Mesothelial cell of epicardium (in vitro differentiated cells): ENCODE measurements at places on chromosomes 6 and 20. TPM values are rescaled to one million over a fixed set of nuclear protein-coding genes. Genes with fewer than 3 reads are reported as not detected.

Gene CRIP3
- 2.2 to 3.4 TPM (median 2.9 TPM) in 3 replicates for total RNA-seq

Gene CD109
- 3.7 to 4.3 TPM (median 3.8 TPM) in 3 replicates for total RNA-seq

DNA sequence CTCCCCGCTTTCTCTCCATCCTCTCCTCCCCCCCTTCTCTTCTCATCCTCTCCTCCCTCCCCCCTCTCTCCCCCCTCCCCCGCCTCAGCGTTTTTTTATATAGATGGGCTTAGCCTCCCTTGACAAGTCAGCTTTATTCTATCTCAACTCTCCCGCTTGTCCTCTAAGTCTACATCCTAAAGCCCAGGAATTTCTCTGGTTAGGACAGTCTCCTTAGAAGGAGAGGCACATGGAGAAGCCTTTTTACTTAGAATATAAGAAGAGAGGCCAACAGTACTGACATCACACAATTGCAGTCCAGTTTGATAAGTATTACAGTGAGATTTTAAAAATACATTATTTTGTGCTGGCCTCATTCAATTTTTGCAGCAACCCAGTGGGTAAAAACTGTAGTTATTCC, 83.5 kb downstream of the LYRM2 start:
- no peak for DNase-seq

DNA sequence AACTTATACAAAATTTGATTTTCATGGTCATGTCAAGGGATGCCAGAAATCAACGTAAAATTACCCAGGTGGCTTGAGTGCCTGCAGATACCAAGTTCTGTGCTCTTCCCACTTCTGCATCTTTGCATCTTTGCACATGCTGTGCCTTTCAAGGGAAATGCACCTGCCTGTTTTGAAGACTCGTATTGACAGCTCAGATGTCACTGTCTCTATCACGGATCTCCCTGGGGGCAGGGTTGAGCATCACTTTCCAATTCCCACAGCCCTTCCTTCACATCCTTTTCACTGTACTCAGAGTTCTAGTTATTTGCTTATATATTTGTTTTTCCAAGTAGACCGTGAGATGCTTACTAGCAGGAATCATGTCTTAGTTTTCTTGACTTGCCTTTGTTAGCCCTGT, 274.2 kb downstream of the CDH26 start:
- no peak for DNase-seq

GRCh38 chr6:112331306-112331705, 15.8 kb upstream of the RFPL4B start:
- no peak for DNase-seq

DNA sequence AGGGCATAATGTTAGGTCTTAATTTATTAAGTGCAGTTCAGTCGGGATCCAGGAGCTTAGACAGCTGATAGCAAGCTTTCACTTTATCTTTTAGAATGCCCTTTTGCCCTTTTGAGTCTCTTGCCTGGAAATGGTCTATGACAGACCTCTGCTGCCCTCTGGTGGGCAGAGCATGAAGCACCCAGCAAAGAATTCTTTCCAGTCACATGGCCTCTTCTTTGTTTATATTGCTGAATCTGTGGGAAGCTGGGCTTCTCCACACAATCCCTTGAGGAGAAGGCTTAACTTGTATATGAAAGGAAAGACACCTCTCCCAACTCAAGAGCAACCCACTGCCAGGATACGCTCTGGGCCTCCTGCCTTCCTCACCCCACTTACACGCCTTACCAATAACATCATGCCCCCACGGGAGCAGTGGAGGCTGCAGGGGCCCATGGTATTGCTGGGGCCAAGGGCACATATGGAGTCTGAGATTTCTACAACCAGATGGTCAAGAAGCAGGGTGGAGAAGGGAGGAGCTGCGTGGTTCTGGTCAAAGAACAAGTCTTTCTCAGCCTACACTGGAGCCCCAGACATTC, 20.4 kb downstream of the WFDC3 start:
- peak; percentile 80 for DNase-seq

DNA sequence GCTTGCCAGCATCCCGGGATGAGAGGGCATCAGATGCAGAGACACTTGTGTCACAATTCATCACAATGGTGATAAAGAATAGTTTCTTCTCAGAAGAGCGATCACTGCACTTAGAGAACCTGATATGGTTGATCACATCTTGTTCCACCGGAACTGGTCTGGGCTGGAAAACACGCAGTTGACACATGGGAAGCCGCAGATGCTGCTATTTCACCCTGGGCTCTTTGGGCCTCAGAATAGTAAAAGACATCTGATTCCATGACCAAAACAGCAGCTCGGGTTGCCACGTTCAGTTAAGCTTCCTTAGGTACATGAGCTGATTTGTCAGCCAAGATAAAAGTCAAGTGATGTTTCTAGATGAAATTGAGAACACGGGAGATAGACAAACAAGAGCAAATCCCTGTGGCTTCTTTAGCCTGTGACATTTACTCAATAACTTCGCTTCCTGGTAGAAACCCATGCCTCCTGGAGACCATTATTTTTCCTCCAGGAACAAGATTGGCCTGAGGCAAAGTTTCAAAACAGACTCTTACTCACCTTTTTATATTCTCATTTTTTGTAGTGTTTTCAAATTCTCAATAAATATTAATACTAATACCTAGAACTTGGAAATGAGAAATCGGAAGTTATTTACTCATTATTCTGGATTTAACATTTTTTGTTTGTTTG, 59.4 kb downstream of the TRMT6 start:
- no peak for DNase-seq

GRCh38 chr20:44695295-44695673, 19.9 kb upstream of the CCN5 start:
- no peak for DNase-seq

DNA sequence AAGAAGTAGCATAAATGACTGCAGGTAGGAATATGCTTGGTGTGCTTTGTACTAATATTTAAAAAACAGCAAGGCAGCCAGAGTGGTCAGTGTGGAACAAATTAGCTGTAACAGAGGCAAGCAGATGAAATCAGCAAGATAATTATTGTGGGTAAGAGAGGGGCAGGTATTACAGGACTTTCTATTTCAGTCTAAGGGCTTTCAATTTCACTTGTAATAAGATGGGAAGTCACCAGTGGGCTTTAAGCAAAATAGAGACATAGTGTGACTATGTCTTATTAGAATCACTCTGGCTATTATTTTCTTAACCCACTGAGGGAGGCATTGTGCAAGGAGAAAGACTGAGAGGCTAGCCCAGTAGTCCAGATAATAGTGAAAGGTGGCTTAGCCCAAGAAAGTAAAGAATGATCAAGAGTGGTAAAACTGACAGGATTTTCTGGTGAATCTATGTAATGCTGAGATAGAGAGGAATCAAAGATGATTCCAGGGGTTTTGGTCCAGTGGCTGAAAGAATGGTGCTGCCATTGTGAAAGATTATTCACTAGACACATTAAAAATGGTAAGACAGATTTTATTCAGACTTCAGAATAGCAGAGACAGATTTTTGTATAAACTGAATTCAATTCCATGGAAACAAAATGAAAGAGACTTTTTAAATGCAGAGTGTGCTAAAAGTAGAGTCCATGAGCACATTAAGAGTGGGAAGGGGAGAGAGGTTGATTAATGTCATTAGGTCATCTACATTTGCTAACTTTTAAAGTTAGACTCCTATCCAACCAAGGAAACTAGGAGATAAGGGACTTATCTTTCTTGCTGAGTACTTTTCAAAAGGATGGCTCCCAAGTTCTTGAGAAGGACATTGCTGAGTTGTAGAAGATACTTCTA, 1136.0 kb downstream of the HACE1 start:
- no peak for DNase-seq
